ENCODE measurements at places on chromosomes 12 and 14.

GRCh38 chr12:4379405-4379804, at the start of gene FGF23:
Gene FGF23 (minus strand): TSS chr12:4379712. CDS start chr12:4379582, 130 bp downstream.
- peak; percentile 57 for DNase-seq

- no peak for DNase-seq
These were observed 2.6 kb downstream of the RTL1 start for GRCh38 chr14:100900837-100901390.

DNA sequence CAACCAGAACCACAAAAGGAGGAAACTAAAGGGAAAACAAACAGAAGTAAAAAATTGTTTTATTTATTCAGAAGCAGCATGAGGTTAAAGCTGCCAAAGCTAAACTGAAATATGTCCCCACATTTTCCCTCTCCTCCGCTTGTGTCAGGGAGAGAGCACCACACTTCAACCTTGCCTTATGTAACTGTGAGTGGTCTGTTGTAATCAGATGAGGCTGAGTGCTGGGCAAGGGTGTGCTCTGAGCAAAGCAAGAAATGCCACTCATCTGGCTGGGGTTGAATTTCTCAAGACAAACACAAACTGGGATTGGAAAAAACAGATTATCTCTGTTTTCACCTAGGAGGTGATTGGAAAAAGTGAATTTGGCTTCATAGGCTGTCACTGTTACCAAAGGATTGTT, 12.2 kb downstream of the CAPZA3 start:
- no peak for DNase-seq

GRCh38 chr14:101147848-101148247, 244.3 kb upstream of the RTL1 start:
- no peak for DNase-seq

- no peak for DNase-seq
These were observed 420.2 kb downstream of the TMTC2 start for GRCh38 chr12:83106873-83107272.

All from left kidney (tissue), 8 donors.